ENCODE measurements at places on chromosomes 7 and 10.

DNA sequence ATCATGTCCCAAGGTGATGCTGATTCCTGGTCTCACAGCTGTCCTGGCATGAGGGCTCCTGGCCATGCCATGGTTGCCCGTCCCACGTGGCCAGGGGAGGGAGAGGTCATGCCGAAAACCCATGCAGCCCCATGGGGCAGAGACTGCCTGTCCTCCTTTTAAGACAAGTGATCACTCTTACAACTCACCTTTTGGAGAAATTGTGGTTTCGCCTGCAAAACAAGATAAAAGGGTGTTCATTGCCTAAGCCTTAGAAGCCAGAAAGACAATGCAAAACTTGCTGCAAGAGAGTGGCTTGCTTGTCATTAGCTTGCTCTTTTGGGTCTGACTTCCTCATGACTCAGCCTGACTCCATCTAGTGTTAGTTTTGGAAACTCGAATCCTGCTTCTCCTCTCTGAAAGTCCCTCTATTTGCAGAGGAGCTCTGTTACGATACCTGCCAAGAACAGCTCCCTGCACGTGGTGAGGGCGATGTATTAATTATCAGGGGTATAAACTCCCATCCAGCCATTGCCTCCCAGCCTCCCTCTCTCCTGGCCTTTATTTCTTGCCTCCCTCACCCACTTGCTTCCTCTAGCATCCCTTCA, 26.7 kb downstream of the TMEM273 start:
- DNase-seq: no peak

DNA sequence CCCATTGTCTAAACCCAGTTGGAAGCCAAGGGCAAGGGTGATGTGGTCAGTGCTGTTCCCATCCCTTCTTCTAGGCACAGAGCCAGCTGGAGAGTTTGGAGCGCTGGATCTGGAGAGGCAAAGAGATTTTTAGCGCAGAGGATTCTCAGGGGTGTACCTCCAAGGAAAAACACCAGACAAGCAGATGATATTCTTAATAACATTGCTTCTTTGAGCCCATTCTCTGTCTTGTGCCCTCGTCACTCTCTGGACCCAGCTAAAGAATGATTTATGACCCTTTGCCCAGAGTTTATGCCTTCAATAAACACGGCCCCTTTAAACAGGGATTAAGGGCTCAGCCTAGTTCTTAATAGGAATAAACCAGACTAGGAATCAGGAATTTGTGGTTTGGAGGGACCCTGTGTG, 4.7 kb upstream of the HIP1 start:
- DNase-seq: no peak

GRCh38 chr7:157011333-157012112, 1.1 kb upstream of the MNX1 start:
- no peak for DNase-seq

- no peak for DNase-seq
Measured at GRCh38 chr10:5557040-5557721, 32.4 kb downstream of the CALML3 start.

GRCh38 chr10:72425133-72425532, 70.4 kb upstream of the DNAJB12 start:
- no peak for DNase-seq
